ENCODE measurements at places on chromosomes 1 and 21. TPM values are rescaled to one million over a fixed set of nuclear protein-coding genes. Genes with fewer than 3 reads are reported as not detected.

DNA sequence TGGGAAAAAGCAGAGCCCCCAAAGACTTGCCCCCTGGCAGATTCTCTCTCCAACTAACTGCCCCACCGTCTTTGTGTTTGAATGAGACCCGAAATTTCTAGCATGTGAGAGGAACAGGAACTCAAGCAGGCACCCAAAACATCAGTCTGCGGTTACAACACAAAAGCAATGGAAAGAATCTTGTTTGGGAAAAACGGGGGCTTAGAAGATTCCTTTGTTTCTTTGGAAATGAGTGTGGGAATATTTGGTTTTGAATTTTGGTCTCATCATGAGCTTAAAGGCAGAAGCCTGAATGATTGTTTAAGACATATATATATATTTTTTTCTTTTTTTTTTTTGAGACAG, 188.9 kb upstream of the TMEM51 start:
- no peak overlapping the region for H3K27ac ChIP-seq
- no peak for DNase-seq
- no peak overlapping the region for H3K4me3 ChIP-seq
- no peaks in the 10 kb centered on the region for H3K27me3 ChIP-seq
- H3K4me1 ChIP-seq, result peaks cover 8% of the 10 kb centered on the region
- H3K36me3 ChIP-seq, result no peaks in the 10 kb centered on the region

Gene FCN3
- total RNA-seq, result 4.5 TPM

DNA sequence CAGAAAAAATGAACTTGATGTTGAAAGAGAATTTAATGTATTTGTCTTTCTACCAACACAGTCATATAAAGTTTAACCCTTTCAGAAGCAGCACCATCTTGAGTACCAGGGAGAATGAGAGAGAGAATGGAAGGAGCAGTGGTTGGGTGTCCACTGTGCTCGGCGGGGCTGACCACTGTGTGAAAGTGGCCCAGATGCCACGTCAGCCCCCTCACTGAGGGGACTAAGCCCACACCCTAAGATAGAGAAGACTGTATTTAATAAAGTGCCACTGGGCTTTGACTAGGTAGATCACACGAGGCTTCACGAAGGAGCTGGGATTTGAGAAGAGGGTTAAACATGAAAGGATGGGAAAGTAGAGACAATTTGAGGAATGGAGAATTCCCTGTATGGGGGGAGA, 31.2 kb downstream of the BATF3 start:
- no peaks in the 10 kb centered on the region for H3K27me3 ChIP-seq
- peak overlapping the region; percentile 75 for H3K27ac ChIP-seq
- H3K4me1 ChIP-seq, result peaks cover 38% of the 10 kb centered on the region
- no peak for DNase-seq
- no peaks in the 10 kb centered on the region for H3K36me3 ChIP-seq

Gene VWA5B1
- total RNA-seq, result not detected

GRCh38 chr1:32291145-32291707, 657 bp upstream of the HDAC1 start:
- no peak for DNase-seq
- H3K27me3 ChIP-seq, result no peaks in the 10 kb centered on the region
- H3K36me3 ChIP-seq, result no peaks in the 10 kb centered on the region
- peaks cover 13% of the 10 kb centered on the region for H3K4me1 ChIP-seq

GRCh38 chr1:24963099-24963872, 33.2 kb upstream of the RUNX3 start:
- no peak overlapping the region for H3K4me3 ChIP-seq
- H3K27ac ChIP-seq, result no peak overlapping the region

Gene SAMD11
- total RNA-seq, result 4.6 TPM

DNA sequence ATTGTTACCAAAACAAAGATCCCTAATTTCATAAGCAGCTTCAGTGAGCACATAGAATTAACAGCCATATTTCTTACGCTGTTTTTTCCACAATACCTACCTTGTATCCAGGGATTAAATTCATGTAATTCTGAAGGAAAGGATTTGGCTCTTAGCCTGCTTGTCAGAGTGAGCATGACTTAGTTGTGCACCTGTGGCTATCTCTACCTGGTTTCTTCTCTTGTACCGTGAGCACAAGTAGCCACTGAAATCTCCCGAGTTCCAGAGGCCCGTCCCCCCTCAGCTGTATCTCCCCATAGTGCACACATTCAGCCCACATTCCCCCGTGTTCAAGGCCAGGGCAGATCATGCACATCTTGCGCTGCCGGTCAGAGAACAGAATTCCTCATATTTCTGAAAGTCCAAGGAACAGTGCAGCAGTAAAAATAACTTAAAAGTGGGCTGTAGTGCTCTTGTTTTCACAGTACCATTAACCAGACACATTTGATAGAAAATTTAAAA, 2.3 kb downstream of the TENT5C start:
- H3K27ac ChIP-seq, result peak overlapping the region; percentile 64
- H3K4me1 ChIP-seq, result no peaks in the 10 kb centered on the region
- DNase-seq, result no peak

- H3K4me3 ChIP-seq, result no peak overlapping the region
- H3K36me3 ChIP-seq, result no peaks in the 10 kb centered on the region
- no peak overlapping the region for H3K27ac ChIP-seq
- no peaks in the 10 kb centered on the region for H3K27me3 ChIP-seq
These were observed 969.8 kb upstream of the ADGRL4 start for GRCh38 chr1:79976287-79976686.

Gene CLDN8
- total RNA-seq, result not detected

- H3K36me3 ChIP-seq, result no peaks in the 10 kb centered on the region
- no peak overlapping the region for H3K4me3 ChIP-seq
- no peaks in the 10 kb centered on the region for H3K27me3 ChIP-seq
- no peak for DNase-seq
- H3K4me1 ChIP-seq, result no peaks in the 10 kb centered on the region
These were observed 52.7 kb downstream of the PKN2 start for GRCh38 chr1:88736633-88737248.

DNA sequence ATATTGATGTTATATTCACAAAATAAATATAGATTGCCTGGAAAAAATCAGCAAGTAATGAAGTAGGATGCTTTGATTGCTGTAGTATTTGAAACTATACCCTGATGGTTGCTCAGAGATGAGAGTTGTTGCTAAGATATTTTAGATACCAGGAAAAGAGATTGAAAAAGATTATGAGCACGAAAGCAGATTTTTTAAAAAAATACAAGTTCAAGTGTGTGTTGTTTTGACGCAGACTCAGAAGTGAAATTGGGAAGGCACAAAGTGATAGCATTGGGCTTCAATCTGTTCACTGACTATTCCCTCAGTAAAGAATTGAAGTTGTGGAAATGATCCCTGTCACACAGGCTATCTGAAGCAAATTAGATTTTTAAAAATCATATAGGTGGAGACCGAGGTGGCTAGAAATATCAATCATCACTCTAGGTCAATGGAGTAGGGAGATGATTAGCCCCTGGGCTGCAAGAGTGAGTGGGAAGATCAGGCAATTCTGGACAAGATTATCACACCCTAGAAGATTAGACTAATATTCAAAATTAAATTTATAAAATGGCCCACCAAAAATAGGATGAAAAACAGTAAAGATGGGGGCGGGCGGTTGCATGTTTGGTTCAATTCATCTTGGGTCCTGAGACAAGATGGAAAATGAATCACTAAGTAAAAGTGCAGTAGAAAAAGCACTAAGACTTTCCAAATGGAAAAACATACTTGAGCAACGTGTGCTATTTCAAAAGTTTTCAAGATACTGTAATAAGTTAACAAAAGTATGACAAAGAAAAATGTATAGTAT, 41.5 kb upstream of the LRRC8D start:
- no peaks in the 10 kb centered on the region for H3K27me3 ChIP-seq
- H3K27ac ChIP-seq, result no peak overlapping the region
- H3K4me3 ChIP-seq, result no peak overlapping the region
- H3K4me1 ChIP-seq, result no peaks in the 10 kb centered on the region

Gene IQCC
- 0.81 TPM for total RNA-seq
